ENCODE measurements at places on chromosomes 12 and 14.

DNA sequence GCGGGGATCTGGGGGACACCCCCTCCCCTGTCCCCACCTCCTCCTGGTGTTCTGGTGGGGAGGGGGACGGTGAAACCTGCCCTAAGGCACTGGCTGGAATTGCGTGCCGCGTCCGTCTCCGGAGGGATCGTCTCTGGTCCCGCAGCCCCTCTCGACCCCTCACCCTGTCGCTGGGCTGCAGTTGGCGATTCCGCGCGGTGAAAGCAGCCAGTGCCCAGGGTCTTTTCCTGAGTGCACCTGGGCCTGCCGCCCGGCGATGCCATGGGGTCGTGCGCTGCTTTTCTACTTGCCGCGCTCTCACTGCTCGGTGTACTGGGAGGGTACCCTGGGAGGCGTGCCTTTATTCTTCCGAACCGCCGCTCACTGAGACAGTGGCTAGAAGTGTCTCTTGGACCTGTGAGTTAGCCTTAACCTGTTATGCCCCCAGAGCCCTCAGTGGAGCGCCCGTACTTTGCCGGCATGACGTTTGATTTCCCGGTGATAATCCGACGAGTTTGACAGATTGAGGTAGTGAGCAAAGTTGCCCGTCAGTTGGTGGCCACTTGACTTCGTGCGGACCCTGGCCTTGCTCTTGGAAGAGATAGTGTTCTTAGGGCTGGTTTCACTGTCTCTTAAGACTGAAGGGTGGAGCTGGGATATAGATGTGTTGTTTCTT is 788 bp downstream of the SFSWAP start:
- H3K27me3 ChIP-seq, result no peaks in the 10 kb centered on the region
- DNase-seq, result no peak
- peak overlapping the region; percentile 98 for H3K4me3 ChIP-seq
- peaks cover 28% of the 10 kb centered on the region for H3K4me1 ChIP-seq
- H3K27ac ChIP-seq, result peak overlapping the region; percentile 99

DNA sequence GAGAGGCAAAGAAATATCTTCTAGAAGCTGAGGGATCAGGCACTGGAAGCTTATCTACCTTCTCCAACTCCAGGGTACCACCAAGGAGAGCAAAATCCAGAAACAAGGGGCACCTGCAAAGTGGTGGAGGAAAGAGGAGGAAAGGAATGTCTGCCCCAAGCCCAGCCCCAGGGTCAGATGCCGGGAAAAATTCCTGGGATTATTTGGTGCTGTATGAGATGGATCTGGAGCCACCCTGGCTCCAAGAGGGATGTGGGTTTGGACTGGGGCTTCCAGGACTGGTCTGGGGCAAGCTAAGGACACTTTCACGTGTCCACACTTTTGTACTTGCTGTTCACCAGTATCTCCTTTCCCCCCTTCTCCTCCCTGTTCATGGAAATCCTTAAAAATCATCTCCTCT is 69.8 kb downstream of the DPF3 start:
- no peak overlapping the region for H3K27ac ChIP-seq
- no peak for DNase-seq
- H3K36me3 ChIP-seq, result no peaks in the 10 kb centered on the region
- H3K4me1 ChIP-seq, result peaks cover 24% of the 10 kb centered on the region
- H3K27me3 ChIP-seq, result peaks cover 24% of the 10 kb centered on the region
- no peak overlapping the region for H3K4me3 ChIP-seq

DNA sequence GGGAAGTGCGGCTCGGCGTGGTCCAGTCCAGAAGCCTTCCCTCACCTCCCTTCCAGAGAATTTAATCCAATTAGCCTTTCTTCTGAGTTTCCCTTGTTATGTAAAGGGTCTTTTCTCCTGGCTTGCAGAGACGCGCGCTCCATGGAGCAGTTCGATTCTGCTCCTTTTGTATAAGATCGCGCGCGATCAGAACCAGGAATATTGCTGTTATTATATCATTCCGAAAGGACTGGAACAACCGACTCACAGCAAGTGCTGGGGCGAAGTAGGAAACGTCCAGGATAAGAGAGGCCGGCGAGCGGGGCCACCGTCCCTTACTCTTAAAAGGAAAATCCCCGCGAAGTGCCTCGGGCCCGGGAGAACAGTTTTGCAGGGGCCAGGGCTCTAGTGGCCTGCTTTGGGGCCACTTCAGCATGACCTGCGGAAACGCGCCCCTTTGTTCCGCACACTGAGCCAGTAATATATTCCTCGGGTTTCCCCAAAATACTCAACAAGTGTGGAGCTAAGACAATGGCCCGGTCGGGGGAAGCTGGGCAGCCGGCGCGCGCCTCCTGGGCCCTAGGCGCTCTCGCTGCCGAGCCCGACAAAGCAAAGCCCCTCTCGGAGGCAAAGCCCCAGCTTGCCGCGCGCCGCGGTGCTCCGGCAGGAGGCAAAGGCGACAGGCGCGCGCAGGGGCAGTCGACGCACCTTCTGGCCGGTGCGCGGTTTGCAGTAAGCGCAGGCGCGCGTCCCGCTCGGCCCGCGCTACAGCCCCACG is 2.9 kb downstream of the RFX4 start:
- DNase-seq, result no peak
- peaks cover 99% of the 10 kb centered on the region for H3K27me3 ChIP-seq
- peaks cover 28% of the 10 kb centered on the region for H3K4me1 ChIP-seq
- peak overlapping the region; percentile 3 for H3K4me3 ChIP-seq

GRCh38 chr12:90501412-90501811 is 453.6 kb downstream of the CCER1 start:
- no peak overlapping the region for H3K4me3 ChIP-seq
- DNase-seq, result no peak
- H3K27me3 ChIP-seq, result no peaks in the 10 kb centered on the region
- no peaks in the 10 kb centered on the region for H3K36me3 ChIP-seq
- no peaks in the 10 kb centered on the region for H3K4me1 ChIP-seq
- no peak overlapping the region for H3K27ac ChIP-seq

GRCh38 chr14:87690076-87690613 is 302.8 kb downstream of the GALC start:
- peaks cover 28% of the 10 kb centered on the region for H3K4me1 ChIP-seq
- H3K36me3 ChIP-seq, result no peaks in the 10 kb centered on the region
- no peak for DNase-seq
- peaks cover 4% of the 10 kb centered on the region for H3K27me3 ChIP-seq
- no peak overlapping the region for H3K27ac ChIP-seq
- H3K4me3 ChIP-seq, result no peak overlapping the region

GRCh38 chr14:99524091-99524661 is 43.0 kb downstream of the CCNK start:
- peak overlapping the region; percentile 95 for H3K27ac ChIP-seq
- no peaks in the 10 kb centered on the region for H3K36me3 ChIP-seq
- no peak for DNase-seq
- H3K27me3 ChIP-seq, result no peaks in the 10 kb centered on the region
- peaks cover 50% of the 10 kb centered on the region for H3K4me1 ChIP-seq

DNA sequence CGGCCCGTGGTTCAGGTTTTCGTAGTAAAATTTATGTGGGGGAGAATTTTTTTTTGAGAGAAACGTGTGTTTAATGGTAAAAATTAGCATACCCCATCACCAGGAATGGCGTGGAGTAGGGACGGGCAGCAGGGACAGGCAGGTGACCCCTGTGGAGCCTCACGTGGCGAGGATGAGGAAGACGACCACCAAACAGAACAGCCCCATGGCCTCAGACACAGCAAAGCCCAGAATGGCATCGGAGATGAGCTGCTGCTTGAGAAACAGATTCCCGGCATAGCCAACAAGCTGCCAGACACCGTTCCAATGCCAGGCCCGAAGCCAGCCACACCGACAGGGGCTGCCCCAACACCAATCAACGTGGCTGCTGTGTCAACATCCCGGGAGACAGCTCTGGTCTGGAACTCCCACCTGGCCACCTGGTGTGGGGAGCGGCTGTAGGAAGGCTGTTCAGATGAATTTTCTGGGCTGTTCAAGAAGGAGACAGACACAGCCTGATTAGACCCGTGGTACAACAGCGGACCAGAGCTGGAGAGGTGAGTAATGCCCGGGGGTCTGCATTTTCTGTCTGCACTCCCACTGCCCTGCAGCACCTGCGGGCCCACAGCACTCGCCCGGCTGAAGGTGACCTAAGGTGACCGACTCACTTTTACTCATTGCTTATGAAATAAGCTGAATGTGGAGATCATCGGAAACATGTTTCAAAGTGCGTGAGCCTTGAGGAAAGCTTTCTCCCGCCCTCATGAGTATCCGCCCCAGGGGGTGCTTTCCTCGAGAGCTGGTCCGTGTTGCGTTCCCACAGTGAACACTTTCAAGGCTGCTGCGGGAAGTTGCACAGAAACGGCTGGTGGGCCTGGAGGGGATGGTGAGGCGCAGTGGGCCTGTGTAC is 10.6 kb downstream of the TMEM121 start:
- peaks cover 28% of the 10 kb centered on the region for H3K27me3 ChIP-seq
- no peaks in the 10 kb centered on the region for H3K36me3 ChIP-seq
- H3K4me3 ChIP-seq, result no peak overlapping the region
- DNase-seq, result no peak
- no peaks in the 10 kb centered on the region for H3K4me1 ChIP-seq

DNA sequence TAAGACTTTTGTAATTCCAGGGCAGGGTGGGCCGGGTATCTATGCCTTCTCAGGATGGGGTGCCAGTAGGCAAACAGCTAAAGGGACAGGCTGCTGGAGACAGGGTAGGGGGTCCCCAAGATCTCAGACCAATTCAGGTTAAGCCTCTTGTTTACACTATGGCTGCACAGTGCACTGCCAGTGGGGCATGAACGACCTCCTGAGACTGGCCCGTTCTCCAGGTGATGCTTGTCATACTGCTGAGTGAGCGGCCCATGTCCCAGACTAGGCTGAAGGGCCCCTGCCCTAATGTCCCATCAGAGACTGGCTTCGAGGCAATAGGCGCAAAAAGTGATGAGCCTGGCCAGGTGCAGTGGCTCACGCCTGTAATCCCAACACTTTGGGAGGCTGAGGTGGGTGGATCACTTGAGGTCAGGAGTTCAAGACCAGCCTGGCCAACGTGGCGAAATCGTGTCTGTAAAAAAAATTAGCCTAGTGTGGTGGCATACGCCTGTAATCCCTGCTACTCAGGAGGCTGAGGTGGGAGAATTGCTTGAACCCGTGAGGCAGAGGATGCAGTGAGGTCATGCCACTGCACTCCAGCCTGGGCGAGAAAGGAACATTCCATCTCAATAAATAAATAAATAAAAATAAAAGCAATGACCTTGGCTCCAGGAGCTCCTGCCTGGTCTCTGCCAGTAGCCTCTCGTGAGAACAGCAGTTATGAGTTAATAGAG is 12.6 kb downstream of the SLC25A29 start:
- no peak overlapping the region for H3K4me3 ChIP-seq
- DNase-seq, result no peak
- no peaks in the 10 kb centered on the region for H3K4me1 ChIP-seq
- no peaks in the 10 kb centered on the region for H3K27me3 ChIP-seq
- no peak overlapping the region for H3K27ac ChIP-seq

- H3K27me3 ChIP-seq, result no peaks in the 10 kb centered on the region
- no peak for DNase-seq
Measured at GRCh38 chr12:6319446-6319845, 9.0 kb downstream of the PLEKHG6 start.

DNA sequence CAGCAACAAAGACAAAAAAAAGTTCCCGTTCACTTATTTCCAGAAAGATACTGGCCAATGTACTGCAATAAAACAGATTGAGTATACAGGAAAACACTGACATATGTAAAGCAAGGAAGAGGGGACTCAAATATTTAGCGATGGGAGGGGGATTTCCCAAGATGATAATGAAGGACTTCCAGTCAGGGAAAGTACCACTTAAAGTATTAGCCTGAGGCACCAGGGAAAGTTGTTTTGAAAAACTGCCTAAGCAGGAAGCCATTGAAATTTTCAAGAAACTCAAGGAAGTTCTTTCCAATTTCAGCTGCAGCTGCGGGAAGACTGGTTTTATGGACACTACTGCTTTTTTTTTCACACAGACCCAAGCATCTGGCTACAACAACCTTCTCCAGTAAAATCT is 1007.4 kb upstream of the NOVA1 start:
- H3K4me3 ChIP-seq, result no peak overlapping the region
- no peaks in the 10 kb centered on the region for H3K36me3 ChIP-seq
- peaks cover 6% of the 10 kb centered on the region for H3K4me1 ChIP-seq
- no peak for DNase-seq
- H3K27ac ChIP-seq, result peak overlapping the region; percentile 13

- no peaks in the 10 kb centered on the region for H3K4me1 ChIP-seq
- no peak for DNase-seq
- no peak overlapping the region for H3K4me3 ChIP-seq
- no peaks in the 10 kb centered on the region for H3K27me3 ChIP-seq
- H3K36me3 ChIP-seq, result peaks cover 2% of the 10 kb centered on the region
Measured at GRCh38 chr12:46177025-46177424, 91.8 kb downstream of the SLC38A1 start.

DNA sequence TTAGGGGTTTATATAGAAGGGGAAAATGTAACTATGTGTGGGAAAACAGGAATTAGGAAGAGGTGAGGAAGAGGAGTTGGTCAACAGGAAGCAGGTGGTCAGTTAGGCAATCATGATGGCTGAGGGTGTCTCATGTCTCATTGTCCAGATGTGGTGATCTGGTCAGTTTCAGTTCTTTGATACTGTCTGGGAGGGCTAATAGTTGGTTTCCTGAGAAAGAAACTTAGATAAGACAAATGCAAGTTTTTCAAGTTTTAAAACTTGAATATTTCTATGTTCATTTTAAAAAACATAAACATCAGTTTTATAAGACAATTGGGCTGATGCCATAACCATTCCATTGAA is 1121.8 kb upstream of the USP15 start:
- H3K27me3 ChIP-seq, result no peaks in the 10 kb centered on the region
- no peak overlapping the region for H3K27ac ChIP-seq
- no peak for DNase-seq
- H3K36me3 ChIP-seq, result no peaks in the 10 kb centered on the region

DNA sequence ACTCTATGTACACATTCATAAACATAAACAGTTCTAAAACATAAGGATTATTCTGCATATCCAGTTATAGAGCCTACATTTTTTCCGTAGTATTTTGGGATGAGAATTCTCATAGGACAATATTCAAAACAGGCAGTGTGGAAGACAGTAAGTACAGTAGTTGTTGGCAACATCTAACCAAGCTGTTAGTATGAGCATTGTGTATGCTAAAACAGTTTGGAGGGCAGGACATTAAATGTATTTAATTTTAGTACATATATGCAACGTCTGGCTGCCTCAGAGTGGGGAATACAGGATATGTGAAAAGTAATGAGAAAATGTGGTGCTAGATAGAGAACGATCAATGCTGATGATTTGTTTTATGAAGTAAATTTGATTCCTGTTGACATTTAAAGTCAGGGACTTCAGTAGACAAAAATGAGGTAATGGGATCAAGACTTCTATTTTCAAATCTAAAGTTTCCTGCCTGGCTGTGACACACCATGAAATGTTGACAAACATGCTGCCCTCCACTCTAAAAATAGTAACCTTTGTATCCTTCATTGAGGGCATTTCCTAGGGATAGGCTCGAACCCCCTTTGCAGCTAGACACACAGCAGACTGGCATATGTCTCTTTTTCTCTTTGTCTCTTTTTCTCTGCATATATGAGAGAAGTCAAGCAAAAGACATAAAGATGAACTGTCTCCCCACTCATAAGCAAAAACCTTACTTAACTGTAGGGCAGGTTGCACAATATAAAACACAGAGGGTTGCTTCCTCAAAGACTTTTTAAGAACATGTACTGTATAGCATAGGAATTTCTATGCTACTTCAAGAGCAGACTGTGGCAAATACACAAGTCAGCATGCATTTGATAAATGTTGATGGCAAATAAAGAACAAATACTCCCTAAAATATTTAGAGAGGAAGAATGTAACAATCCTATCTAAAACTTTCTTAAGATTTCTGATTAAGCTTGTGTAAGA is 75.5 kb upstream of the GTF2A1 start:
- DNase-seq, result no peak
- H3K4me3 ChIP-seq, result no peak overlapping the region
- peak overlapping the region; percentile 23 for H3K27ac ChIP-seq
- H3K27me3 ChIP-seq, result no peaks in the 10 kb centered on the region
- H3K4me1 ChIP-seq, result peaks cover 9% of the 10 kb centered on the region
